Endothelial cell of umbilical vein (primary cell): ENCODE measurements at places on chromosomes 3 and 15. TPM values are rescaled to one million over a fixed set of nuclear protein-coding genes. Genes with fewer than 3 reads are reported as not detected.

Gene ARGFX
- total RNA-seq, result not detected in 2 replicates

Gene IFT80
- 21.4 and 22.5 TPM in 2 replicates for total RNA-seq

Gene A4GNT
- not detected in 2 replicates for total RNA-seq

Gene ZNF80
- total RNA-seq, result not detected in 2 replicates

Gene GPR149
- total RNA-seq, result not detected in 2 replicates

Gene SCN5A
- total RNA-seq, result 13.1 and 20.0 TPM in 2 replicates

Gene CCDC80
- 59.3 and 77.2 TPM in 2 replicates for total RNA-seq

Gene SOX2
- total RNA-seq, result 0.13 TPM in 1 of 2 replicates, not detected in the other

Gene CHRNA7
- total RNA-seq, result 2.6 and 2.7 TPM in 2 replicates

Gene LRRC31
- not detected in 2 replicates for total RNA-seq

Gene ECE2
- total RNA-seq, result not detected in 2 replicates

Gene EIF2A
- 97.6 and 104 TPM in 2 replicates for total RNA-seq

Gene XPC
- 36.7 and 36.8 TPM in 2 replicates for total RNA-seq

Gene DUOXA2
- not detected in 2 replicates for total RNA-seq

Gene CHRNB4
- not detected in 2 replicates for total RNA-seq

Gene SUSD5
- total RNA-seq, result 15.3 and 18.8 TPM in 2 replicates

Gene AGBL1
- total RNA-seq, result not detected in 2 replicates

Gene UBE3A
- total RNA-seq, result 66.7 and 69.3 TPM in 2 replicates
